ENCODE measurements at places on chromosomes 3 and 15.
A peak's percentile ranks its signal among the peaks of the same experiment; 100 is the strongest.

DNA sequence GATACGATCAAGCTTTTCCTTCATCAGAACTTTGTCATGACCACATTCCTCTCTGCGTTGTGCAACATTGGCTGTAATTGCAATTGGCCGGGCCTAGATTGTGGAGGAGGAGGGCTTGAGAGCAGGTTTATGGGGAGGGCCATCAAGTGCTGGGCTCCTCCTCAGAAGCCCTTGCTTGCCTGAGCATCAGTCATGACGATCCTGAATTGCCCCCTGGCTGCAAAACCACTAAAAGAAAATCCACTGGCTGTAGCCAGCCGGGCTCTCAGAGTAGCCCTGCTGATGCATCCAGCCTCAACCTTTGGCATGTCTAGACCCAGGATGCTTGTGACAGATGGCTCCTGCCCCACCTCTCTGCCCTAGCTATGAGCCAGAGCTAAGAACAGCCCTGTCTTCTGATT, 13.4 kb upstream of the TRH start:
- DNase-seq: no peak

GRCh38 chr15:60373745-60374144, 24.0 kb downstream of the ANXA2 start:
- DNase-seq: no peak

DNA sequence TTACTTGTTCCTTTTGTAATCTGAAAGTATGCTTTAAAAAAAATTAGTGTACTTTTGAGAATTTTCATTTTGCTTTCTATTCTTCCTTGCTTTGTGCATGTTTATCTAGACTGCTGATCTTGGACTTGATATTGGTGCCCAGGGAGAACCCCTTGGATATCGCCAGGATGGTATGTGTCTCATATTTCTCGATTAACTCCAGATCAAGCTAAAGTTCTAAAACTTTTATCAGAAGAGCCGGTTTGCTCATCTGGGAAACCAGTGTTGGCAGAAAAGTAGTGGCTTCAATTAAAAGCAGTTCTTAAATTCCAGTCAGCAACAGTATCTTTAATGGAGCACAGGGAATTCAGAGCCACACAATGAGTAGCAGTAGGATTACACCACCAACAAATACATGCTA, 38.6 kb downstream of the CTNNB1 start:
- no peak for DNase-seq

- no peak for DNase-seq
These were observed 154.6 kb upstream of the RGMA start for GRCh38 chr15:93243573-93243972.

DNA sequence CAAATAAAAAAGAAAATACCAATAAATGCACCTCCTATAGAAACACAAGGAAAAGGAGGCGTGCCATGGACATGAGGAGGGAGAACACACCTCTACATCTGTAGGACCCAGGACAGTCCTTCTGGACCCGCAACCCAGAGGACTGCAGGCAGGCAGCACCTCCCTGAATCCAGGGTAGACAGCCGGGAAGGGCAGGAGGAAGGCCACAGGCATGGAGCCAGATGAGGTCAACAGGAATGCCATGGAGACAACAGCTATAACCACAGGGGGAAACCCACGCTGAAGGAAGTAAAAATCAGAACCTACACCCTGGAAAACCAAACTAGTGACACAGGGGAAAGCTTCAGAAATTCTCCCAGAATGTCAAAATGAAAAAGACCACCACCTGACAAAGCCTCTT, 248.8 kb upstream of the NSMCE3 start:
- DNase-seq: no peak

DNA sequence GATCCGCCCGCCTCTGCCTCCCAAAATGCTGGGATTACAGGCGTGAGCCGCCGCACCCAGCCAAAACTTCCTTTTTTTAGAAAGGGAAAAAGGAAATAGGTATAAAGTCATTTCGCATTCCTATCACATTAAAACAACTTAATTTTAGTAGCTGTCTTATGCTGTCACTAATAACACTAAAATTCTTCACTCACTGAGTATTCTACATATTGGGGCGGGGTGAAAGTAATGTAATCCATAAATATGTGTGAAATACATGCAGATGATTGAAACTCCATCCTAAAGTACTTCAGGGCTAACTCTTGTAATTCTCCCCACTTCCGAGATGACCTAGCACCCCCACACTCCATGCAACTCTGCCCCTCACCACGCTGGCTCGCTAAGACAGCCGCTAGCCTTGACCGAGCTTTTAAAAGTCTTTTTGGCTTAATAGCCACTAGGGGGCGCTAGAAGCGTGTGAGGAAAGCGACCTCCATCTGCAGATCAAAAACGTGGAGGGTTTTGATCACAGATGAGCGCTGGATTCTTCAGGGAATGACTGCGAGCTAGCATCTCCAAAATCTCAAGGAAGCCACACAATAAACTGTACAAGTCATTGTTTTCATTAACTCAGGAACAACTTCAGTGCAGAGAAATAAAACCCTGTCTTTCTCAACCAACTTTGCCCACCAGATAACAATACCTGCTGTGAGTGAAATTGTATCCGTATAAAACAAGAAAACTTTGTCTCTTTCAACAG, 129.3 kb upstream of the IGF1R start:
- DNase-seq: no peak

- DNase-seq: no peak
These were observed 24.7 kb downstream of the ARHGAP31 start for GRCh38 chr3:119318876-119319275.

- no peak for DNase-seq
These were observed 59.6 kb upstream of the GOLIM4 start for GRCh38 chr3:168155303-168155702.

- no peak for DNase-seq
These were observed 184.3 kb upstream of the LINGO1 start for GRCh38 chr15:77816983-77817382.

GRCh38 chr3:57841818-57842217, 85.7 kb downstream of the SLMAP start:
- no peak for DNase-seq

- no peak for DNase-seq
These were observed 20.2 kb downstream of the AKAP13 start for GRCh38 chr15:85400606-85401005.

DNA sequence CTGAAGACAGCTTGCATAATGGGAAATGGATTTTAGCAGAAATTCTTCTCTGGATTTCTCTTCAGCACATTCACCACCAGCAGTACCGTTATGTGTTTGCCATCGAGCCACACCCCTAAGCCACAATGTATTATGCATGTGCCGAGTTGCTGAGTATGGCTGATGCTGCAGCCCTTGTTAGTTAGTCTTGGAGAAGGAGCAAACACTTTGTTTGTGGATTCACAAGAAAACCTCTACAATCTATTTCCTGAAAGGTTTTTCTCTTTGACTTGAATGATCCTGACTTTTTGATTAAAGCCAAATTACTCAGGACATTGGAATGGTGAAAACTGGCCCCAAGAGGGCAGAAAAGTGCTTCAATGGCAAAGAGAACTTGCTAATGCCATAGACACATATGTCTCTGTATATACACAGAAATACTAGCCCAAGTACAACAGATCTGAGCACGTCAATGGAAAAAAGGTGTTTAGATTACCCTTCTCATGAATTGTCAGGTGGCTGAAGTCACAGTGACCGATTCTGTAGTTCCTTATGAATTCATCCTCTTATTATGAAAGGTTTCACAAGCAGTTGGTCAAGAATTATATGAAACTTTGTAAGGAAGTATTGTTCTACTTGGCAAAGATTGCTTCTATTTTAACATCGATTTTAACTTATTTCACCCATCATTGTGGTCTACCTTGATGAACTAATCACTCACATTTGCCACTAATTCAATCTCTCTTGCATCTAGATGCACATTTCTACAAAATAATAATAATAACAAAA, 103.0 kb downstream of the P3H2 start:
- DNase-seq: no peak

GRCh38 chr3:12948371-12948770, 107.0 kb upstream of the RPL32 start:
- no peak for DNase-seq

DNA sequence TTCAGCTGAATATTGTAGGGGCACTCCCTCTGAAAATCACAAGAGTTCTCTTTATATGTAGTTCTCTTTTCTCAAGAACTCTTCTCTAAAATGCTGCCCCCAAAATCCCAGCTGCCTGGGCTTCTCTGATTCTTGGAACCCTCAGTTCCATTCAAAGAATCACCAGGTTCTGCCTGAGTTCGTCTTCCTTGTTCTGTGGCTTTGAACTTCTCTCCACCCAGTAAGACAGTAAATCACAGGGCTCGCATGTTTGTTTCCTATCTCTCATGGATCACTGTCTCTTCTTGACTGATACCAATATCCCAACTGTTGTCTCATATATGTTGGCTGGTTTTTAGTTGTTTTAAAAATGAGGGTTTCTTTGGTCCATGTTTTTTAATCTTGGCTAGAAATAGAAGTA, 359.5 kb upstream of the CBLB start:
- no peak for DNase-seq

- no peak for DNase-seq
These were observed 7.3 kb upstream of the LEKR1 start for GRCh38 chr3:156818890-156819289.

GRCh38 chr3:157606852-157607197, 103.6 kb upstream of the VEPH1 start:
- no peak for DNase-seq

DNA sequence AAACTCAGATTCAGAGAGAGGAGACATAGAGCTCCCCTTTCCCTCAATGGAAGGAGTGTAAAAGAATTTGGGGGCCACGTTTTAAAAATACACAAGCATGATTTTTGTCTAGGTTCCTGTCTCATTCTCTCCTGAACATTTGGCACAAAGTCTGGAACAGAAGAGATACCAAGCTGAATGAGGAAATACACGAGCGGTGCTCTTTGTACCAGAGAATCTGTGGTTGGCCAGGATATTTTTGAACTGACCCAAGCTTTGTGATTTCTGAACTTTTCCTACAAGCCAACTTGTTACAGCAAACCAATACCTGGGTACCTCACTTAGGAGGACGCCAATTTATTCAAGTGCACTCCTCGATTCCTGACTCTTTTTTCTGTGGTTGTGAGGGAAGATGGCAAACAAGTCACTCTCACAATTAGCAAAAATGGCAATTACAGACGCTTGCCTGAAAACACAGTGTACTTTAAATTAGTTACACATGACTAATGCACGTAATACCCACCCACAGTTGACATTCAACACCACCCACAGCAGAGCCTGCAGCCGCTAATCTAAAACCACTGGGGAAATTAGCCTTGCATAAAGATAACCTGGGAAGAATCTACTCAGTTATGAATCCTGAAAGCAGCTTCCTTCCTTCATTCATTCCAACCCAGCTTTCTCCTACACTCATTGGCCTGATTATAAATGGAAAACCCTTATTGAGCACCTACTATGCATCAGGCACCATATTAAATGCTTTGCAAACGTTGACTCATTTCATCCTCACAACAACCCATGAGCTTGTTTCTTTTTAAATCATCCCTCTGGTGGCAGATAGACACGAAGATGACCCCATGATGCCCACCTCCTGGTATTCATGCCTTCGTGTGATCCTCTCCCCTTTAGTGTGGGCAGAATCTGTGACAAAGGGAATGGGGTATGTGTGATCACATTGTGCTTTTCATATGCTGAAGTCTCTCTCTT, 293.5 kb downstream of the KBTBD8 start:
- no peak for DNase-seq

- no peak for DNase-seq
These were observed 80.0 kb upstream of the SPATA16 start for GRCh38 chr3:173221010-173221409.

DNA sequence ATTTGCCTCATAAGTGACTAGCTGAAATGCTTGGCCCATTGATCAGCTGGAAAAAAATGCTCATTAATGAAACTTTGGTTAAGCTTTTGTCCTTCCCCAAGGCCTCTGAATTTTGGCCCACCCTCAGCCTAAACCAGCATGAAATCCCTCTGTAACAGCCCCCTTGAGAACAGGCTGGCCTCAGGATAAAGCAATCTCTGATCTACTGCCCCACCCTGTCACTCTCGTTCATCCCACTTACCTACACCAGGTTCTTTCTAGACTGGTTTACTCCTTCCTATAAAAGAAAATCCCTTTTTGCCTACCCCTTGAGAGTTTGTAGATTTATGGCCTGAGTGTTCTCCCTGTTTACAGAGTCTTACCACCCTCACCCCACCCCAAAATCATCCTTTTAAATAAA, 3.4 kb upstream of the AEN start:
- no peak for DNase-seq

- no peak for DNase-seq
These were observed 123.9 kb downstream of the SHOX2 start for GRCh38 chr3:157982359-157982758.

DNA sequence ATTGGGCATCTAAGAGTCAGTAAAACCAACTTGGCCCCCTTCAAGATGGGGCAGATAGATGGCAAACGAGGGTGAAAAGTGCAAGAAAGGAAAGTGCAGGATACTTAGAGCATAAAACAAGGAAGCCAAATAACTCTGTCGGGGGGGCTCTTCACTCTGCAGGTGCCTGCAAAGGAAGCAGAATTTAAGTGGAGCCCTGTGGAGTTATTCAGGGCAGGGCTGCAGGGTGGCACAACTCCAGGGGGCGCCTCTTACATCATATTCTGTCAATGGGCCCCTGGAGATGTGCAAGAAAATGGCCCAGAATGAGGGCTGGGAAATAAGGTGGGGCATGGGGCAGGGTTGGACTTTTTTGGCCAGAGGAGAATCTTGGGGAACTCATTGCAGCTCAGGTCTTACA, 69.7 kb downstream of the CD47 start:
- DNase-seq: no peak

DNA sequence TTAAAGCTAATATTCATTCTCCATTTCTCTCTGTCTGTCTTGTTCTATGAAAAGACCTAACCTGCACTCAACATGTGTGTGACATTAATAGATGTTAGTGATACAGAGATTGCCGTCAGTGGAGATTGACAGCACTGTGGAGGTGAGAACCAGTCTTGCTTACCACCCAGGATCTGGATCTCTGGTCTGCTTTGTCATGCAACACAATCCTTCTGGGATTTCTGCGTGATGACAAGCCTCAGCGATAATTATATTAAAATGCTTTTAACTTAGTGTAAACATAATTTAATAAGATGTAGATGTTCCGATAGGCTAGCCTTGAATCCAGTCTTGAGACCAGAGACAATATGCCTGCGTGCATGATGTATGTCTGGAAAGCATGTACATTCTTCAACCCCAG, 262.0 kb upstream of the ZNF717 start:
- no peak for DNase-seq

- DNase-seq: no peak
These were observed 463.4 kb downstream of the ZIC1 start for GRCh38 chr3:147872568-147872967.

GRCh38 chr3:16064642-16065414, 109.7 kb upstream of the GALNT15 start:
- DNase-seq: peak; percentile 78

GRCh38 chr15:52233405-52233804, 42.2 kb upstream of the GNB5 start:
- DNase-seq: no peak

DNA sequence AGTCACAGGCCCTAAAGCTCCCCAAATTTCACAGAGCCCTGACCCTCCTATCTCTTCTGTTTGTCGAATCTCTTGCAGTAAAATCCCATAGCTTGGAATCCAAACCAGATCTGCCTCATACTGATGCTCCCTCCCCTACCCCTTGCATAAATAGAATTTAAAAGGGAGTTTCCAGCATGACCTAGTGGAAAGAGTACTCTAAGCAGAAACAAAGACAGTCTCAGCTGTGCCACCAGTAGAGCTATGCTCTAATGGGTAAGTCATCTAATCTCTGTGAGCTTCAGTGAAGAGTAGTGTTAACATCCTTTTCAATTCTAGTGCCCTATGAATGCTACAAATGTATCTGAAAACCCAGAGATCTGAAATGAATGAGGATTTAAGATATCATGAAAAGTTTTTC, 4.0 kb upstream of the SLC12A1 start:
- DNase-seq: no peak
